Activated CD4-positive, alpha-beta T cell treated with anti-CD3 and anti-CD28 coated beads, Interleukin-2, amount 50 U/mL, for 4 hours (primary cell): ENCODE measurements at places on chromosomes 11 and 22.

DNA sequence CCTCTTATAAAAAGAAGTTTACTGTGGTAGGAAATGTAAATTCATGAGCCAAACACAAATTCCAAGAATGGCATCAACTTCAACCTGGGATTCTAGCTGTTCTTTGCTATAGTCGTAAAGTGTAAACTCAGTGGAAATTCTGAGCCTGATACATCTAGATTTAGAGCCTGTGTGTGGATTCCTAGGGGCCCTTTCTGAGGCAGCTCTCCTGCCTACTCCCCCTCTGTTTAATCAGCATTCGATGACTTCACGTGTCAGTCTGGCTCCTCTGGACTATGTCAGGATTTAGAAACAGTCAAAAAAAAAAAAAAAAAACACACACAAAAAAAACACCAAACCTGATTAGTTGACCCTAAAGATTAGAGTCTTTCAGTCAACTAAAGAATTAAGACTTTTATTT, 93.1 kb upstream of the SC5D start:
- no peak for DNase-seq

GRCh38 chr22:48226026-48227013, 1463.9 kb downstream of the TBC1D22A start:
- DNase-seq = no peak

DNA sequence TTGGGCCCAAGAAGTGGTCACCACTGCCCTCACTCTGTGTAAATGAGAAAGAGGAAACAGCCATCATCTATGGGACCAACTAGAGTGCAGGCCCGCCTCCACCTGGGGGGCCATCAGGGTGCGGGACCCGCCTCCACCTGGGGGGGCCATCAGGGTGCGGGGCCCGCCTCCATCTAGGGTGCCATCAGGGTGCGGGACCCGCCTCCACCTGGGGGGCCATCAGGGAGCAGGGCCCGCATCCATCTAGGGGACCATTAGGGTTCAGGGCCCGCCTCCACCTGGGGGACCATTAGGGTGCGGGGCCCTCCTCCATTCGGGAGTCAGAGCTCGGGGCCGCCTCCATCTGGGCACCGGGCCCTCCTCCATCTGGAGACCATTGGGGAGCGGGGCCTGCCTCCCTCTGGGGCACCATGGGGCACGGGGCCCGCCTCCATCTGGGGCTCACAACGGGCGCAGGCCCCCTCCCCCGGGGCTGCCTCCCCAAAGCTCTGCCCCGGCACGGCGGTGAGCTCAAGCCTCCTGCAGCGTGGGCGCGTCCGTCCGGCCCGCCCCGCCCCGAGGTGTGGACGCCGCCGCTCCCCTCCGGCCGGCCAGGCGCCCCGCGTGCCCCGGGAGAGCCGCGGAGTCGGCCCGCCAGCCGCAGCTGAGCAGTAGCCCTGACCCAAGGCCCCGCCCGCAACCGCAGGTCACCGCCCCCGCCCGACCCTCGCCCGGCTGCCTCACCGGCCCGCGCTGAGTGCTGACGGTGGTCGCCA, 512 bp downstream of the TOLLIP start:
- DNase-seq = no peak

GRCh38 chr22:28992565-28993356, 68.9 kb downstream of the C22orf31 start:
- no peak for DNase-seq

DNA sequence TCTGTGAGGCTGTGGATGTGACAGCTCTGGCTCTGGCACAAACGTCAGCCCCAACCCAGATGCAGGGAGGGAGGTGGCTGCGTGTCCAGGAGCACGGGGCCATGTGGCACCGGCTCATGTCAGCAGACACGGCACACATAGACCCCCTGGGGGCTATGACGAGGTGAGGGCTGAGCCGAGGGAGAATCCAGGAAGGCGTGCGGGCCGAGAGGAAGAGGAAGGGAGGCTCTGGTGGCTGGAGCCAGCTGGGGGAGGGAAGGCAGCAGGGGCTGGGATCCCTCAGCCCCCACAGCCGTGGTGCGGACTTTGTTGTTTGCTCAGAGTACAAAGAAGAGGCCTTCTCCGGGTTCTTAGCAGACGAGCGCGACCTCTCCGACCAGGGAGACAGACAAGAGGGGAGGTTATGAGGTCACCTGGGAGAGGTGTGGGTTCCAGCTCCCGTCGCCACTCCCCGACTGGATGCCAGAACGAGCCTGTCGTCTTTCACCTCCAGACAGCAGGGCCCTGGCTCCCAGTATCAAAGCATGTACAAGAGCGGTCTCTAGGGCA, 46.1 kb downstream of the CDKN1C start:
- no peak for DNase-seq

GRCh38 chr11:64339754-64340408, at the start of gene CCDC88B:
TSS of gene CCDC88B (plus strand) at chr11:64340204. CDS start at chr11:64340267, 63 bp downstream.
- DNase-seq = peak; percentile 75

DNA sequence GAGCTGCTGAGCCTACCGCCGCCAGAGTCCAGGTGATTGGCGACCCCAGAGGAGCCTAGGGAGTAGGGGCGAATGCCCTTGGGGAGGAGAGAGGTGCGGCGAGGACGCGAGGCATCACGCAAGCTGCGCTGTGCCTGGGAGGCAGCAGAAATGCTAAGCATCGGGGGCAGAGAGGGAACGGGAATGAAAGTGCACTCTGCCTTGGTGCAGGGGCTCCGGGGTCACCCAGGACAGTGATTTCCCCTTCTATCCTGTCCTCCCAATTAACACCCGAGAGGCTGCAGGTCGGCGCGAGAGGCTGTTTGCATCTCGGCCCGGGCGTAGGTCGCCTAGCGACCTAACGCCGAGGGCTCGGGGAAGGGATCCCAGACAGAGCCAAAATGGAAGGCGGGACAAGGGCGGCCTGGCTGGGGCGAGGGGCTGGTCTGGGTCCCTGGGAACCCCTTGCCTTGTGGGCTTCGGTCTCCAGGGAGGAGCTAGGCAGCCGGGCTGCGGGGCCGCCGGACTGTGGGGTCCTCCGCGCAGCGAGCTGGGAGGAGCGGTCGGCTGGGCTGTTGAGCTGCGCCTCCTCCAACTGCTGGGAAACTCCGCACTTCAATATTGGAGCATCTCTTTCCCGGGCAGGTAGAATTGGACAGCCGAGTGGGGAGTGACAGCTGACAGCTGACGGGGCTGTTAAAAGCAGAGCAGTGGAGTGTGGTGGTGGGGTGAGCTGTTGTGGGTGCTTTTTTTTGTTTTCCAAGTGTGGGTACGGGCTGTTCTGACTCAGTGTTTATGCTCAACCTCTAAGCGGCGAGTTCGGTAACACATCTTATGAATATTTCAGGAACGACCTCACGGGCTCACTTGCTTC, 657 bp downstream of the ELMOD1 start:
- DNase-seq = peak; percentile 27

- DNase-seq = no peak
Measured at GRCh38 chr22:30282616-30283046, 6.7 kb downstream of the CASTOR1 start.

- DNase-seq = no peak
Measured at GRCh38 chr11:127042445-127042844, 41.9 kb upstream of the KIRREL3 start.
